ENCODE measurements at places on chromosomes 11 and 22. TPM values are rescaled to one million over a fixed set of nuclear protein-coding genes. Genes with fewer than 3 reads are reported as not detected.
A peak's percentile ranks its signal among the peaks of the same experiment; 100 is the strongest.

- peak; percentile 58 for DNase-seq
Measured at GRCh38 chr11:19218786-19219460, 17.1 kb upstream of the CSRP3 start.

- DNase-seq = no peak
Measured at GRCh38 chr22:28373831-28374230, 305.8 kb downstream of the TTC28 start.

OOSP3 gene
- polyA plus RNA-seq = not detected

- DNase-seq = no peak
Measured at GRCh38 chr11:43589601-43590250, 90.8 kb upstream of the HSD17B12 start.
